ENCODE measurements at places on chromosomes 16 and 17.

DNA sequence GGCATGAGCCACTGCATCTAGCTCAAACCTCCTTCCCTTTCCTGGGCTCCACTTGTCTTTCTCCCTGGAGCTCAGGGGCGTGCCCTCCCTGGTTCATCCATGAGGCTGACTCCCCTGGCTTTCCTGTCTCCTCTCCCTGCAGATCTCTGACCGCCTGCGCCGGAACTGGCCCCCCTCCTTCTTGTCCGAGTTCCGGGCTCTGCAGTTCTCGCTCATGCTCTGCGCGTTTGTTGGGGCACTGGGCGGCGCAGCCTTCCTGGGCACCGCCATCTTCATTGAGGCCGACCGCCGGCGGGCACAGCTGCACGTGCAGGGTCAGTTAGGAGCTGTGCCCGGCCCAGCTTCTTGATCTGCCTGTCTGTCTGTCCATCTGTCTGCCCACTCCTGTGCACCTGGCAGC is 1.2 kb upstream of the LAT start:
- DNase-seq, result no peak

GRCh38 chr17:76079535-76079955 is 563 bp downstream of the ZACN start:
- DNase-seq, result no peak

GRCh38 chr16:24191876-24192402 is 64.2 kb upstream of the CACNG3 start:
- DNase-seq, result no peak

DNA sequence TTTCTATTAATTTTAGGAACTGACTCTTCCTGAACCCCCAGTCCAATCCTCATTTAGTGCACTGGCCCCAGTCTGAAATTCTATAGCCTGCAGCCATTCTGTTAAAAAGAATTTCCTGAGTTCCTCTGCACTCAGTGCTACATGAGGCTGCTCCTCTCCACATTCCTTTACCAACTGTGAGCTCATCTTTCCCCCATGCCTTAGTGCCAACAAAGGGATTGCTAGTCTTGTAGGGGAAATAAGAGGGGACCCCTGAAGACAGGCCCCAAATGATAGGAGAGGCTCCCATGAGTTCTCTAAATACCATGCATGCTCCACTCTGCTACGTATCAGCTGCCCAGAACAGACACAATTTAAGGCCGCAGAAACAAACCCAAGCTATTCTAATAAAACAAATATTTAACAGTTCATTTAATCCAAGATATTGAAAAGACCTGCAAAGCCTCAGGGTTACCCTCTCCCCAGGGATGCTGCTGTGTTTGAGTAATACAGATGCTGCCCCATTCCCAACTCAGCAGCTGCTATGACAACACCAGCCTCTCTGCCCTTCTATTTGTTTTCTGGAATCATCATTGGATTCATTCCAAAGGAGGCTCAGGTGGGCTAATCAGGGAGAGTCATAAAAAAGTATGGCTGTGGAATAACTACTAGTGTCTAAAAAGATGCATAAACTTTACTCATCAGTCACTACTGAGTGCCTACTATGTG is 228.5 kb downstream of the TOX3 start:
- peak; percentile 48 for DNase-seq

GRCh38 chr17:34351096-34351495 is 5.2 kb upstream of the CCL13 start:
- no peak for DNase-seq

GRCh38 chr16:11136600-11136999 is 119.4 kb downstream of the SOCS1 start:
- no peak for DNase-seq

- DNase-seq, result peak; percentile 40
Observed at GRCh38 chr17:77454242-77455095, 313.7 kb downstream of the SEC14L1 start.

- DNase-seq, result peak; percentile 28
Observed at GRCh38 chr16:72637306-72637705, 410.6 kb downstream of the ZFHX3 start.

DNA sequence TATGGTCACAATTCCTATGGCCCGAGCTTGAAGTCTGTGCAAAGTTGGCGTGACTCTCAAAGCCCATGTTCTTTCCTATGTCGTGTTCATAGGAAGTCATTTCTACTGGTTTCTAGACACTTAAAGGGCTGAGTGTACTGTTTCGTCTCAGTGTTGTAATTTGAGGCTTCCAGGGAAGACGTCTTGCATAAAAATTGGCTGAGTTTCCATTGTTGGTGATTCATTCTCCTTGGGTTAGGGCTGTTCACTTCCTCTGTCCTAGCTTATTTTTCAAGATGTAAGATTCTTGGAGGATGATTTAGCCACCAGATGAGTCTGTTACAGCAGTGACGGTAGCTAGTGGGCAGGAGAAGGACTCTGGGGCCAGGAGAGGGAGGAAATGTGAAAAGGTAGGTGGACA is 43.1 kb downstream of the PIK3R5 start:
- DNase-seq, result no peak

DNA sequence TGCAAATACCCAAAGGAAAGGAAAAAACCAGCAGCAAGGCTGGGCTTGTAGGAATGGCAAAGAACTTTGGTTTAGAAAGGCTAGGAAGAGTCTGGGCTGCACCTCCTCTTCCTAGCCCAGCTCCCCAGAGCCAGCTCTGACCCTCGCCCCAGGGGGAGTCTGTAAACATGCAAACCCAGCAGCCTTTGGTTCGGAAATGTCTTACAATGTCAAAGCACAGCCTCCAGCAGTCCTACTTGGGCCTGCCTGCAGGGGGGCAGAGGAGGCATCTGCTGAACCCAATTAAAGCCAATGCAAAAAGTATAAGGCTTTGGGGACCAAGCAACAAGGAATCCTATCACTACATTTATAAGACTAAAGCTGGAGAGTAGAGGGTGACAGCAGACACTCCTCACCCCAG is 5.0 kb upstream of the FTSJ3 start:
- DNase-seq, result no peak

GRCh38 chr17:80151333-80151732 is 4.4 kb upstream of the EIF4A3 start:
- DNase-seq, result no peak

DNA sequence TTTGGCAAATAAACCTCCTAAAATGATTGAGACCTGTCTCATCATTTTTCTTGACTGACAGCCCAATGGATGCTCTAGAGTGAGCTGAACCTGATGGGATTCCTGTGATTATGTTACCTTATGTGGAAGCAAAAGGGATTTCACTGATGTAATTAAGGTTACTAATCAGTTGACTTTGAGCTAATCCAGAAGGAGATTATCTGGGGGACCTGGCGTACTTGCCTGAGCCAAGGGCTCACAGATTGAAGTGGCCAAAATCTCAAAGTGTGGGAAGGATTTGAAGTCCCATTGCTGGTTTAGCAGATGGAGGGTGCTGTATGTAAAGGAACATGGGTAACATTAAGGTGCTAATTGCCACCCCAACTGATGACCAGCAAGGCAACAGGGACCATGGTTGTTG is 214.0 kb downstream of the CPPED1 start:
- DNase-seq, result no peak

- no peak for DNase-seq
Observed at GRCh38 chr17:66748578-66748977, 86.3 kb upstream of the CACNG5 start.

DNA sequence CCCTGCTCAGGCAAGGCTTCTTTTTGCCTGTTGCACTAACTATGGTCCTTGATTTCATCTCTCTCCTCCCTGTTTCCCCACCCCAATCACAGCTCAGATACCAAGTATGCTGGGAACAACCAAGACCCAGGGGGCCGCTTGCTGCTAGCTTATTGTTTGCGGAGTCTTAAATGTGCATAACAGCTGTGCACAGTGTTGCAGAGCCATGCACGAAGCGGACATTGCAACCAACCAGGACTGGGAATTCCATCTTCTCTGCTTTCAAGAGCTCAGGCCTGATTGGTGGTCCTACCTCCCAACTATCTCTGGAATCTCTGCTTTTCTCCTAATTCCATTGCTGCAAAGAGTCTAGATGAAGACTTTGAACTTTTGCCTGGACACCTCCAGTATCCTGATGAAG is 281.3 kb upstream of the TNRC6C start:
- no peak for DNase-seq

GRCh38 chr17:48925991-48926342 is 17.8 kb downstream of the UBE2Z start:
- no peak for DNase-seq

GRCh38 chr16:49514073-49514980 is 140.7 kb downstream of the C16orf78 start:
- no peak for DNase-seq

GRCh38 chr17:44062871-44063270 is 3.6 kb downstream of the LSM12 start:
- DNase-seq, result no peak

- peak; percentile 55 for DNase-seq
Observed at GRCh38 chr17:76271669-76272540, 6.8 kb downstream of the UBALD2 start.

- no peak for DNase-seq
Observed at GRCh38 chr17:67992548-67993152, 3.6 kb downstream of the C17orf58 start.

- DNase-seq, result no peak
Observed at GRCh38 chr17:80913928-80914821, 77.5 kb upstream of the CHMP6 start.

- DNase-seq, result no peak
Observed at GRCh38 chr16:86217001-86217890, 293.1 kb upstream of the FOXF1 start.

GRCh38 chr17:73267648-73268537 is 6.2 kb upstream of the CPSF4L start:
- DNase-seq, result no peak

DNA sequence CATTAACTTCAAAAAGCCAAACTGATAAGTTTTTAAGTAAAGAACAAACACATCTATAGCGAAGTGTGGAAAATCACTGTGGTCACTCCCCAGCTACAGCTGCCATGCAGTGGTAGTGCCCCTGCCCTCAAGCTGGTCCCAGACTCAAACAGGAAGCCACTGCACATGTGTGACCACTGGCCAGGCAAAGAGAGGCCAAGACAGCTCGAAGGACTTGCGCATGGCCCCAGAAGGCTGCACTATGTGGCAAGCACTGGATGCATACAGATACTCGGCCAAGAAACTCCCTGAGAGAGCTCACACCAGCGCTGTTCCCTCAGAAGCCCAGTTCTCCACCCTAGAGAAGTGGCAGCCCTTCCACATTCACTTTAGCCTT is 82.4 kb downstream of the ANKRD11 start:
- DNase-seq, result no peak

DNA sequence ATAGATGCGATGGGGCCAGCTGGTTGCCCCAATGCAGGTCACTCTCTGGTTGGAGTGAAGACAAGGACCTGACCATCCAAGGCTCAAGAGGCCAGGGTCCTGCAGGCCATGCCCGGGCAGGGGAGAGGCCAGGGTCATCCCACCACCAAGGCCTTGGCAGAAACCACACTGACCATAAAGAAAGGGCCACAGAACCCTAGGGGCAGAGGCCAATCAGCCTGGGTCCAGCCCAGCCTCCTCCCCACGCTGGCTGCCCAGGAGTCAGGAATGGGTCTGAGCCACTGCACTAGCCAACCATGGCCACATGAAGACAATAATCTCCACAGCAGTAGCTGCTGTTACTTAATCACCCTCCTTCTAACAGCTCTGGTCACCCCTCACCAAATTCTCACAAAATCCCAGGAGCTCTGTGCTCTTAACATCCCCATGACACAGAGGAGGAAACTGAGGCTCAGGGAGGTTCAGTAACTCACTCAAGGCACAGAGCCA is 10.2 kb upstream of the BCAR1 start:
- no peak for DNase-seq

DNA sequence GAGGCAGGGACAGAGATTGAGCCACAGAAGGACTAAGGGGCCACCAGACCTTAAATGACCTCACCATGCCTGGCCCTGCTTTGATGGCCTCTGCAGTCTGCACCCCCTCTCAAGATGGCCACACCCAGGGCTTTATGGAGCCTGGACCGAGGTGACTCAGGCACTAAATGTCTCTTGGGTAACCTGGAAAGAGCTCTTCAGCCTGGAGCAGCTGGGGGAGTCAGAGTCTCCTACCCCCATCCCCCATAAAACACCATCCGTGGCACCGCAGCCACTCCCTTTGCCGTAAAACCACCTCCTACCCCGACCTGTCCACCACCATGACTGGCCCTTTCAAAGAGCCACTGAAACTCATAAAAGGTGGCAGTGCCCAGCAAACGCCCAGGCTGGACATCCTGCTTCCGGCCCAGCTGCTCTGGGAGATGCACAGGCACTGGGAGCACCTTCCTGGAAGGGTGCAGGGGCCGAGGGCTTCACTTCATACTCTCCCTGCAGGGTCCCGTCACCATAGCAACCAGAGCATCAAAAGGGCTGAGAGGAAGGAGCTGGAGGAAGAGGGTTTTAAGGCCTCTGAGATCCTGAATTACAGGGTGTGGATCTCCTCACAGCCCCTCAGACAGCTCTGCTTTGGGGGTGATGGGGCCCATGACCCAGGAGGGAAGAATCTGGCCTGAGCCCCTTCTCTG is 22.3 kb downstream of the FOXN1 start:
- DNase-seq, result no peak

DNA sequence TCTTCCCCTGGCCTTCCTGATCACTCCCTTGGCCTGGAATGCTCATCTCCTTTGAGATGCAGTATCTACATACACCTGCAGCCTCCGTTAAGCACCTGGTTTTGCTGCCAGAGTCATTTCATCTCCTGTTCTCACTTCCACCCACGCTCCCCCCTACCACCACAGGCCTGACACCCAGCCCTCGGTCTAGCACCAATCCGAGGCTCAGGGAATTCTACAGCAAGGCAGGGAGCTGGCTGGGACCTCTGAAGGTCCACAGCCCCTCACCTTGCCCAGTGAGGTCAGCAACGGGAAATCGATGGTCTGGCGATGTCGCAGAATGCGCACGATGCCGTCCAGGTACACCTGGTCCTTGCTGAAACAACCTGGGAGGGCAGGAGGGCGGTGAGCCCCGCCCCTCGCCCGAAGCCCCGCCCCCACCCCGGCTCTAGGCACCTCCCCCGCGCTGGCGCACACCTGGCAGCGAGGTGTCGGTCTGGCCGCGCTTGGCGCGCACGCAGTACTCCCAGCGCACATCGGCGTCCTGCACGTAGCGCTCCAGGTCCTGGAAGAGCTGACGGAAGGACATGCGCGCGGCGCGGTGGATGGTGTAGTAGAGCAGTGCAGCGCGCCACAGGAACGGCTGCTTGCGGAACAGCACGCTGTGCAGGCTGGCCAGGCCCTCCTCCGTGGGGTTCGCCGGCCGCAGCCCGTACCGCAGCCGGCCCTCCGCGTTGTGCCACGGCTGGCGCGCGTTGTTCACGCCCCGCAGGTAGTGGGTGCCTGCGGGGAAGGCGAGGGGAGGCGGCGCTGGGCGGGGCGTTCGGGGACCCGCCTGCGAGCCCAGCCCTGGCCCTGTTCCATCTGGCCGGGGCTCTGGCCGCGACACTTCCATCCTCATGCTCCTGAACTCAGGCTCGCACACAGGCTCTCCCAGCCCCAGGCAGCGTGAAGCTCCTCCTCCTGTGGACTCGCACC is 5.7 kb downstream of the MATCAP1 start:
- DNase-seq, result peak; percentile 92

DNA sequence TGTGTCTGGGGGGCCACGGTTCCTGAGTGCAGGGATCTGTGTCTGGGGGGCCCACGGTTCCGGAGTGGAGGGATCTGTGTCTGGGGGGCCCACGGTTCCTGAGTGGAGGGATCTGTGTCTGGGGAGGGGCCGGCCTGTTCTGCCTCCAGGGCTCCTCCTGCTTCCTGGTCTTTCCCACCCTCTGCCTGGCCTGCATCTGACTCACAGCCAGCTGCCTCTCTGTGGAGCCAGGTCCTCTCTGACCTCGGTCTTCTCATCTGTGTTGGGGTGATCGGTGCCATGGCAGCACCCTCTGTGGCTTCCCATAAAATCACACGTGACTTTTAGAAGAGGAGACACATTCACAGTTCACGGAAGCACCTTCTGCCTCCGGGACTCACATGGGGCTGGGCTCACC is 50.3 kb downstream of the ZFPM1 start:
- DNase-seq, result no peak
